Hypothalamus (tissue), 51 donors: ENCODE measurements at places on chromosomes 12 and 14.

DNA sequence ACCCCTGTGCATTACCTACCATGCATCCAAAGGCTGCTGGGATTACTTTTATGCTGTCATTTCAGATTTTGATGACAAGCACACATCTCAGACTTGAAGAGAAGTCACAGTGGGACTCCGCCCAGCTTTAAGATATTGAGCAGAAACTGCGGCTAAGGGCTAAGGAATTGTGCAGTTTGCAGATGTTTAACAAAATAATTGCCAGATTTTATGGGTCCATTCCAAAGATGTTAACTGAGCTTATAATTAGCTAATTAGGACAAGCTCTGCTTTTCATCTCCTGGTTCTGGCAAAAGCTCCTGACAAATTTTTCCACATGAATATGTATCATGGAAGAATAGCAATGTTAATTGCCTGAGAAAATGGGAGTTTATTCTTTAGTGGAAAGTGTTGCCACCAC, 344.4 kb upstream of the ATXN7L3B start:
- no peak for DNase-seq

GRCh38 chr12:107090711-107091110, 2.6 kb downstream of the CRY1 start:
- DNase-seq = no peak

GRCh38 chr14:74946659-74947281, 8.6 kb downstream of the PGF start:
- DNase-seq = peak; percentile 29

DNA sequence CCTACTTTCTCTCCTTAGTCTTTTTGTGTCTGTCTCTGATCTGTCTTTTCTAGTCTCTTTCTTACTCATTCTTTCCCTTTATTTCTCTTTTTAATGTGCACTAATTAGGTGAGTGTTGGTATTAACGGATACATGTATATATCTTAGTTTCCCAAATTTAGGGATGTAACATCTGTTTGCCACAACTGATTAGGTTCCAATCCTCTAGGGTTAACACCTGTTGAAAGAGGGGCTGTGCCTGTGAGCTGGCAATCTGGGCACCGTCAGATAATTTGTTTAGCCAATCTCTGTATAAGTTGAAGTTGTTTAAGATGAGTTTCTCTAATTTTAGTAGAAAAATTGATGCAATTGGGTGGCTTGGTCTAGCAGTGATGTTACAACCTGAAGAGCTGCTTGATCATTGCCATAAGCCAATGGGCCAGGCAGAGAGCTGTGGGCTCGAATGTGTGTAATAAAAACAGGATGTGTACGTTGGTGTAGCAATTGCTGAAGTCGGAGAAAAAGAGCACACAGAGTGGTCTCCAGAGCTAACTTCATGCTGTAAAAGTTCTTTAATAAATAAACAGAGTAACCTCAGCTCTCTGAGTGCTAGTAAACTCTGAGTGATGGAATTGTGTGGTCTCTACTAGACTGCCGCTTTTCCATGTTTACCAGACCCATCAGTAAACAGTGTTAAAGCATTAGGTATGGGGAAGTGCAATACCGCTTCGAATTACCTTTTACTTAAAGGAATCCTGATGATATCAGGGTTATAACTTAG, 18.3 kb upstream of the LYZ start:
- DNase-seq = no peak

DNA sequence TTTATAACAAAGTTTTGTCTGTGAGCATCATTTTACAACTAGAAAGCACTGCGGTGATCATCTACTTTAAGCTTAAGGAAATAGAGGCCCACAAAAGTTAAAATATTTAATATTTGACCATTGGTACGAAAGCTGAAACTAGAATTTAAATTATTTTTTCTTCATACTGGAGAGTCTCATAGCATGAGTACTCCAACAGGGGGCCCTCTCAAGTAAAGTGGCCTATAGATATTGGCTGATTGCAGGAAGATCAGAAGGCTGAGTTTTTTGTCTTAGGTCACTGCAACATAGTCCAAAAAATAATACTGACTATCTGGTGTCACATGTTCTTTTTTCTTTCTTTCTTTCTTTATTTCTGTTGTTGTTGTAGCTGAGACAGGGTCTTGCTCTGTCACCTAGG, 75.3 kb upstream of the ZDHHC17 start:
- DNase-seq = no peak

DNA sequence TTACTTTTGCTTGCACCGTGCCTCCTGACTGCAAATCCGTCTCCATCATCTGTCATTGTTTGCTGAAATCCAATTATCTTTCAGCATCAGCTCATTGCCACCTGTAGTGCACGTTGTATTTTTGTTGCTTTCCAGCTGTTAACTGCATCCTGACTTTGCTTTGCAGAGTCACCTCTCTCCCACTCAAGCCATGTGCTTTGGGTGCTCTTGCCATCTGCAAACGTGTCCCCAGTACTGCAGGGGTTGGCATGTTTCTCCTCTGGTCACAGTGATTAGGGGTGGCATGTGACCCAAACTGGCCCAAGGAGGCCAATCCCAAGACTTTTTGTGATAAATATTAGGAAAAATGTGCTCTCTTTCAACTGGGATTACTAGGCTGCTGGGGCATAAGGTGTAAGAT, 10.5 kb upstream of the TMED2 start:
- no peak for DNase-seq

DNA sequence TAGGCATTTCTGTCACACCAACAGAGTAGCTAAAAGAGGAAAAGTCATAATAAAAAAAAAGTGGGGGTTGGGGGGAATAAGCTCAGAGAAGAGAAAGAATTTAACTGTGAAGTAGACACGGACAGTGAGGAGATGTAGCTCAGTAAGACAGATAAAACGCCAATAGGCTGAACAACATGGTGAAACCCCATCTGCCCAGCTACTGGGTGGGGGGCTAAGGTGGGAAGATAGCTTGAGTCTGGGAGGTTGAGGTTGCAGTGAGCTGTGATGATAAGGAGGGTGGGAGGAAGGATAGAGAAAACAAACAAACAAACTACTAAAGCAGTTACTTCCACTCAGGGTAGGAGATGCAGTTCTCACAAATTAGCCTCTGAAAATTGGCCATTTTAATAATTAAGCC, 25.0 kb downstream of the HECTD4 start:
- DNase-seq = no peak

- DNase-seq = no peak
These were observed 17.1 kb upstream of the PWP1 start for GRCh38 chr12:107668320-107669098.

DNA sequence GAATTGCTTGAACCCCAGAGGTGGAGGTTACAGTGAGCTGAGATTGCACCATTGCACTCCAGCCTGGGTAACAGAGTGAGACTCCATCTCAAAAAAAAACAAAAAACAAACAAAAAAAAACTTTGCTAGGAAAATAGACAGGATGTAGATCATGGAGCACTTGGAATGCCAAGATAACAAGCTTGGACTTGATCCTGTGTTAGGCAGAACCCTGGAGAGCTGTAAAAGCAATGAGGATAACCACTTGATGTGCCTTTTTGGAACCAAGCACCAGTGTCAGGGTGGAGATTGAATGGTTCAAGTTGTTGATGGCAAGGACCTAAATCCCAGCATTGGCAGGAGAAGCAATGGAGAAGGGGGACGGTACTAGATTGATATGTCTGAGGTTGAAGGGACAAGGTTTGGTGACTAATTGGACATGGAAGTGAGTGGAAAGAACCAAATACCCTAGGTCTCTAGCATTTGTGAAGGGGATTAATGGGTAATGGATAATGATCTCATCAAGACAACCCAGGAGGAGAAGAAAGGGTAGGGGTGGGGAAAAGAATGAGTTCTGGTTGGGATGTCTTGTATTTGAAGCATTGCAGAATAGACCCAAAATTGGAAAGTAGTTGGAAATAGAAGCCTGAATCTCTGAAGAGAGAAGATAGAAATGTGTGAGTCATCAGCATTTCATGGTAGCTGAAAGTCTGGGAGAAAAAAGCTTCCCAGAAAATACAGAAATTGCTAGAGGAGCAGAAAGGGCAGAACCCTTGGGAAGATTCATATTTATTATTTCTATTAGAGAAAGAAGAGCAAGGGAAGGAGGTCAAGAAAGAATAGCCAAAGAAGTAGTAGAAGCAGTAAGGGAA, 176.7 kb downstream of the NUAK1 start:
- no peak for DNase-seq

DNA sequence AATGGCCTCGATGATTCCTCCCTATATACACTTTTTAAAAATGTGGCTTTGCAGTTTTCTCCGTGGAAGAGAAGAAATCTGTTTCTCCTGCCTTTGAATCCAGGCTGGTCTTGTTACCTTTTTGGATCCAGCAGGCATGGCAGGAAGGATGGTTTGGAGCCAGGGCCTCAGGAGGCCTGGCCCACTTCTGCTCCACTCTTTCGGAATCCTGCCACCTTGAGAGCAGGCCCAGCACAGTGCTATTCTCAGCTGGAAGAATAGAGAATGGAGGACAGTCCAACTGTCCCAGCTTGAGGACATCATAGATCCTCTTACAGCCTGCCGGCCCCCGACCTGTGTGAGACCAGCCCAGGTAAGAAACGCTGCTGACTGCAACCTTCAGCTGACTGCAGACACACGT, 421.5 kb downstream of the FUT8 start:
- DNase-seq = no peak

GRCh38 chr12:8078398-8078797, 3.7 kb upstream of the NECAP1 start:
- DNase-seq = peak; percentile 8

DNA sequence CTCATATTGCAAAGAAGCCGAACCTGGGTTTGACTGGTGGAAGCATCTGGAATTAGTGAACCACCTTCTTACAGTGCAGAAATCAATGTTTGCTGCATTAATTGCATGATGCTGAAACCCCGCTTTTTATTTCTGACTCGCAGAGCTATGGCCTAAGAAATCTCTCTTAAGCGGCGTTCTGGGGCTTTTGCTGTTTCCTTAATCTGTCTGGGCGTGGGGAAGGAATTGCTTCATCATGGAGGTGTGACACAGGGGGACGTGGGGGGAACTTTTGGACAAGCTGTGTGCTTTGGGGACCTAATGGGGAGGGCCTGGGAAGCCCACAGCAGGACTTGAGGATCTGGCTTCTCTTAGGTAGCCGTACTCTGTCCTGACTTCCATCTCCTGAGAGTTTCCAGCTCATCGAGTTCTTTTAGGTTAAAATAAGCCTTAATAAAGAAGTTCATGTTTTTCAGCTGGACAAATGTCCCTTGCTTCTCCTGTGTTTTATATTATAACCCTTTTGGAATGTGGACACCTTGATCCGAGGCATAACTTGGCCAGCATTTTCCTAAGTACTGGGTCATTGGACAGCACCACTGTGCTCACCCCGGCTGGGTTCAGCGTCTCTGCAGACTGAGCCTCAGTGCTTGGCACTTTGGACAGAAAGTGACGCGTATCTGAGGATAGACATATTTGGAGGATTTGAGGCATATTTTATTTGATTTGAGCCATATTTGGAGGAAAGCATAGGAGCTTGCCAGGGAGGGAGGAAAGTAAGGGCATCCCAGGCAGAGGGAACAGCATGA, 192.1 kb upstream of the MYL2 start:
- DNase-seq = no peak

- DNase-seq = no peak
These were observed 503.6 kb downstream of the TMEM121 start for GRCh38 chr14:106029959-106030358.

GRCh38 chr12:3083241-3083920, 6.2 kb downstream of the TSPAN9 start:
- DNase-seq = no peak

DNA sequence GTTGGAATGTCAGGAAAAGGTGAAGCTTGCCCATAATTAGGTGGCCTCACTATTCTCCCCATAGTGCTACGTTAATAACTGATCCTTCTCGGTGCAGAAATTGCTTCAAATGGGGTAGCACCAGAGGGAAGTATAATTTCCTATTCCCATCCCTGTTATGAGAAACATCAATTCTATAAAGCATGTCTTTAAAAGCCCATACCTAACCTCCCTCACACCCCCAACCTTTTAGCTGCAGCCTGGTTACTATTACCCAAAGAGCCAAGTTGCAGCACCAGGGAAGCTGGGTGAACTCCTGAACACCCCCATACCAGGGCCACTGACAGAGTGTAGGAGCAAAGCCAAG, 15.2 kb downstream of the RBM23 start:
- DNase-seq = no peak

GRCh38 chr12:75479963-75480461, 543 bp upstream of the GLIPR1 start:
- no peak for DNase-seq

- no peak for DNase-seq
These were observed 11.6 kb upstream of the NEK9 start for GRCh38 chr14:75138492-75138891.

GRCh38 chr12:51829011-51829481, 19.5 kb downstream of the FIGNL2 start:
- no peak for DNase-seq

DNA sequence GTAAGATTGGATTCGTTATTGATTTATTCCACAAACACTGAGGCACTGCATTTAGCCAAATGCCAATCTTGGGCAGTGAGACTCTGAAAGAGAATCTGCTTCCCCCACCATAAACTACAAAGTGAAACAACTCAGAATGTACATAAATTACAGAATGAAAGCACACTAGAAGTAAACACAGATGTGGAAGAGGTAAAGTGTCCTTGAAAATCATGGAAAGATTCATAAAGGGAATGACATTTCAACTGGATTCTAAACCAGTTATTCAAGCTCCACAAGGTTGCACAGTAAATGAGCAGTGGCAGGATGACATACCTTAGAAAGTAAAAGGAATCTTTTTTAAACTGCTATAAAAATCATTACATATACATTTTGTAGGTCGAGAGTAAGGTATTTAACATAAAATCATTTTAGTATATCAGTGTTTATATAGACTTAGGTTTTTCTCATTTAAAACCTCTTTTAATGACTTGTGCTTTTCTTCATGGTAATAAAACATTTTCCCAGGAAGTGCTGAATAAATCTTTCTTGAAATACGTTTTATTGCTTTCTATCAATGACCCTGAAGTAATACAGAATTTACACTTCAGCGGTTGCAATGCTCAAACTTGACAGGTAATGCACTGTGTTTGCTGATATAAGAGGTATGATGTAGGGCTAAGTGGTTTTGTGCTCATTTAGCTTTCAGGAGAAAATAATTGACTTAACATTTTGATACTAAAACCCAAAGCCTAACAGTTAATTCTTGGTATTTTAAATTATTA, 270.6 kb downstream of the NAV3 start:
- no peak for DNase-seq

DNA sequence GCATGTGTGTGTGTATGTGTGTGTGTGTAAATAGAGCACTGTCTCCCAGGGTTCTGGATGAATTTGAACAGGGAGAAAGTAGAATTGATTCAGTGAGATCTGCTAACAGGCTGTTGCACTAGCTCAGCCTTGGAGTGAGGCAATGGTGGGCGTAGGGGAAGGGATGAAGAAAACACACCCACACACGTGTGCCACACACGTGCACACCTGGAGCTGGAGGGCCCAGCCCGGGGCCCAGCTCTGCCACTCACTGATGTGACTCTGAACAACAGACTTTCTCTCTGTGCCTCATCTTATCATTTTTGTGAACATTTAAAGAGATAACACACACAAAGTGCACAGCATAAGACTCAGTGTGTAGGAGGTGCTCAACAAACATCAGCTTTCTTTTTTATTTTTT, 4.2 kb downstream of the ACACB start:
- DNase-seq = no peak
